ENCODE measurements at places on chromosomes 16 and 17.

DNA sequence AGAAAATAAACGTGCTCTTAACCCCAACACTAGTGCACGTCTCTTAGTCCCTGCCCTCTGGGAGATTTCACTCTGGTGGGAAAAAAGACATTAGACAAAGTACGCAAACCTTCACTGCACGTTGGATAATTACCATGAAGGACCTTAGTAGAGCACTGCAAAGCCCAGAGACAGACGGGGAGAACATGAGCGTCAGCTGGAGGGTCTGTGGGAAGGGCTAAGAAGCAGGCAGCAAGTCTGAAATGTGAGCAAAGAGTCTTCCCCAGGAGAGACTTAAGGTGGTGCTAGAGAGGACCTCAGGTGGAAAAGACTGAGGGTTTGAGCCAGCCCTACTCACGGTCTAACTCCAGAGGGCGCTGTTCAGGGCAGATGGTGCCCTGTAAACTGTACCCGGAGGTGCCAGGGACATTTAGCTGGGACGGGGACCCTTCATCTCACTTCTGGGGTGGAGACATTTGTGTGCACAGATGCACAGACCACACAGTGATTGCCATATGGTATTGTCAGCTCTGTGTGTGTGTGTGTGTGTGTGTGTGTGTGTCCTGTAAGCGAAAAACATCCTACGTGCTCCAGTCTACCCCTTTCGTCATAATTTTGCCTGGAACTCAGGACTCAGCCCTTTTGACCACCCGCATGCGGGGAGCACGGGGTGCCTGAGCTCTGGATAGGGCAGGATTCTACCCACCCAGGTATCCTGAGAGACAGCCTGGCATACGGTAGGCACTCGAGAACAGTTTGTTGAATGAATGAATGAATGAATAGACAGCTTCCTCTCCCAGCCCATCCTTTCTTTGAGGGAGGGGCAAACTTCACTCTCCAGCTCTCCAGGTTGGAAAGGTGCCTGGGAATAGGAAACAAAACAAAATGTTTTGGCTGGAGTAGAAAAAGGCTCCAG is 10.1 kb upstream of the STAC2 start:
- DNase-seq, result peak; percentile 94

GRCh38 chr16:85369060-85369459 is 244.1 kb upstream of the GSE1 start:
- no peak for DNase-seq

GRCh38 chr17:61837175-61838051 is 25.9 kb downstream of the BRIP1 start:
- DNase-seq, result peak; percentile 82

GRCh38 chr17:35377068-35377467 is 3.6 kb upstream of the SLFN11 start:
- no peak for DNase-seq

DNA sequence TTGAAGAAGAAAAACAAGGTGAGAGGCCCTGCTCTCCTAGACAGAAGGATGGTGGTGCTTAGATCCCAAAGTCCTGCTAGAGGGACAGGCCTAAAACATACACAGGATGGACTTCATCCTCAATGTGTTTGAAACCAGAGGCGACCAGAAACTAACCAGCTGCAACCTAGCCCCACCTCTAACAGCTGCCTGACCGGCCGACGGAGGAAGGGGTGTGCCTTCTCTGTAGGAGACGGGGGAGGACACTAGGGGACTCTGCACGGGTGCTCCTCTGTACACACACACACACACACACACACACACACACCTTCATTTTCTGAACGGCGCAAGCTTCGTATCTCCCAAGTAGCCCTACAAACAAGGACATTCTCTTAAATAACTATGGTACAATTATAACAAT is 24.3 kb upstream of the PITPNM3 start:
- no peak for DNase-seq

GRCh38 chr17:58330538-58330996 is 2.0 kb upstream of the TSPOAP1 start:
- DNase-seq, result no peak

- no peak for DNase-seq
Observed at GRCh38 chr16:83727751-83728352, 79.9 kb upstream of the HSBP1 start.

DNA sequence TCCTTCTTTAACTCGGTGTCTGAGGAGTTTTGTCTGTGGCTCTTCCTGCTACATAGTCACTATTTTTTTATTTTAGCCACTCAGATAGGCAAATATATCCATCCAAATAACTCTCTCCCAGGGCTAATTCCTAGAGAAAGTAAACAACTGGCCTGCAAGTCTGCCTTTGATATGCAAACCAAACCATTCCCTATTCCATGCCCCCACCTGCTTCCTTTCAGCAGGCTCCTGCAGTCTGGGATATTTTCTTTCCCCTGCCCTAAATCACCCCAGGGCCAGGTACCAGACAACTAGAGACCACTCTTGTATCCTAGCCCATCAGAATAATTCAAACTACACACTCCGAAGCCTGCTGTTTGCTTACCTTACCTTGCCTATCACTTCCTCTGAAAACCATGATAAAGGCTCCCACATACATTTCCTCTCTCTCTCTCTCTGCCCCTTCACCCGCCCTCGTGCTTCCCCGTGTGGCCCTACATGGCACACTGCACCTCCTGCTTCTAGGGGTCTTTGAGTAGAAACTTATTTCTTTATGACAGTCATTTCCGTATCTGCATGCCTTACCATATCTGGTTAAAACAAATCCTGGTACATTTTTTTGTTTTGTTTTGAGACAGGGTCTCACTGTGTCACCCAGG is 8.3 kb downstream of the CD300H start:
- DNase-seq, result no peak

DNA sequence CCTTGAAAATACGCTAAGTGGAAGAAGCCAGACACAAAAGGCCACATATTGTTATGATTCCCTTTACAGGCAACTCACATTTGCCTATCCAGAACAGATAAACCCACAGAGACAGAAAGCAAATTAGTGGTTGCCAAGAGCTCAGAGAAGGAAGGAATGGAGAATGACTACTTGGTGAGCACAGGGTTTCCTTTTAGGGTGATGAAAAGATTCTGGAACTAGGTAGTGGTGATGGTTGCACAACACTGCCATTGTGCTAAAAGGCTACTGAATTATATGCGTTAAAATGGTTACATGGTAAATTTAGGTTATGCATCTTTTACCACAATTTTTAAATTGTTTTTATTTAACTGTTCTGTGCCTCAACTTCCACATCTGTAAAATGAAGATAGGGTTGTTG is 4.4 kb downstream of the COPRS start:
- DNase-seq, result no peak

GRCh38 chr16:63876103-63876502 is 1245.8 kb downstream of the CDH11 start:
- no peak for DNase-seq

DNA sequence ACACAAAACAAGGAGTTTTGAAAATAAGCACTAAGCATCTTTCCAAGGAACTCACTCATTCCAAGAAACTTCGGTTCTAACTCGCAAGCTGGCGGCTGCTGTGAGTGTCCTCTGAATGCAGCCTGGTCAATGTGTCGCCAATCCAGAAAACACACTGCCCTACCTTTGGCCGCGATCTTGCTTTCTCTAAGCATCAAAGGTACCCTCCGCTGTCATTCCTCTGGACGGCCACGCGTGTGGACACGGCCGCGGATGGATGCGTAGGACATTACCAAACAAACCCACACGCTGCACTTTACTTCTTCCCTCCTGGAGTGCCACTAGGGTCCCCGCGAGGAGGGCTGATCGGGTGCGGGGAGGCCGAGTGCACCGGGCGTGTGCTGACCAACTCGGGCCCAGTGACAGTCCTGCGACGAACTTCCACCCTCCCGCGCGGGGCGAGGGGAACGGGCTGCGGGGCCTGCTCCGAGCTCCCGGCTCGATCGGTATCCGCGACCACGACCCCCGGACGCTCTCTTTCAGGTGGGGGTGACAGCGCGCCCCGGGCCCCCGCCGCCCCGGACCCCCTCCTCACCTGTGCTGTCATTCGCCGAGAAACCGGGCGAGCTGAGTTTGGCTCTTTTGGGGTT is 1.1 kb downstream of the CREBBP start:
- no peak for DNase-seq

DNA sequence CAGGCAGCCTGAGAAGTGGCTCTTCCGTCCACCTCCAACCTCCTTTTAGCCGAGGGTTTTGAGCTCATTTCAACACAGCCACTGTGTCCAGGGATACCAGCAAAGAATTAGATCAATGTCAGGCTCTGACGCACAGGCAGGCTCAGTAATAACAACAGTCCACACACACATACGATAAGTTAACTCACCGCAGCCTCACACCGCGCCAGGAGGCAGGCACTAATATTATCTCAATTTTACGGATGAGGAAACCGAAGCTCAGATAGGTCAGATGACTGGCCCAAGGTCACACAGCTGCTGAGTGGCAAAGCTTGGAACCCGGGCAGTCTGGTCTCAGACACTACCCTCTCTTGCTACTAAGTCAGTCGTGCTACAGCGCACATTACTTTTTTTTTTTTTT is 22.9 kb downstream of the ABR start:
- DNase-seq, result no peak

DNA sequence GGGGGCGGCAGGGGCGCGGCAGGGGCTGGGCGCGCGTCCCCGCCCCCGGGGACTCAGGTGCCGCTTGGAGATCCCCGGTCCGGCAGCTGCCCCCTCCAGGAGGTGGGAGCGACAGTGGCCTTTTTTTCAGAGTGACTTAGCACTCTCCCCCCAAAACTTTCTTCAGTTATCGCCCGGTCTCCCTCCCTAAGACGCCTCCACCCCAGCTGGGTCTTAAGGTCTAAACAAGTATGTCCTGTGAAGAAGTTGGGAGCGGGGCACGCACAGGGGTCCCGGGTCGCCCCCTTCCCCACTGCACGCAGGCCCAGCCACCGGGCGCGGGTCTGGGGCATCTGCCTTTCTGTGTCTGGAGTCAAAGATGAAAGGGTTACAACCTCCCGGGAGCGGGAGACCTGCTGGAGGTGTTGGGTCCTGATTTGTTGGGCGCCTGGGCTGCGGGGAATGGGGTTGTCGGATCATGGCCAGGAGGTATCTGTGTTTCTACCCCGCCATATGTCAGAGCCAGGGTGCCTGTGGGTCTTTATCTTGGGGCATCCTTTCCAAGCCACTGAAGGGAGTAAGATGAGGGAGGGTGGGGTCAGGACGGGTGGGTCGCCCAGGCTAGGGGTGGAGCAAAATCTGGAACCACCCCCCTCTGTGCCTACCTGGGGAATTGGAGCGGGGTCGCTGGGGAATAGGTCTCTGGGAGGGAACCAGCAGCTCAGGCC is 757 bp downstream of the FMNL1 start:
- DNase-seq, result no peak

GRCh38 chr16:55497558-55497957 is 11.3 kb upstream of the LPCAT2 start:
- DNase-seq, result no peak

DNA sequence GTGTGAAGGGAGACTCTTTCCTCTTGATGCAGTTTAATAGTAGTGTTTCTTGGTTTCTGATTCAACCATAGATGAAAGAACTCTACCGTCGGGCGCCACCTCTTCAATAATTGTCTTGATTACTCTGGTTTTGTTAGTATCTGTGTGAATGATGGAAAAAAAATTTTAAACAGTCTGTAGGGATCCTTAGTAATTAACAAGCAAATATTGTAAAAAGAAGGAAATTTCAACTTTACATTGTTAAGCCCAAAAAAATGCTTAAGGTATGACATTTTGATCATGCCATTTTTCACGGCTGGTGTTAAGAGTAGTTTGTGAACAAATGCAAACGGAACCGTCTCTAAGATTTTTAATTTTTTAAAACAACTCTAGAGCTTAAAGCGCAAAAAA is 4.1 kb downstream of the KRT10 start:
- DNase-seq, result no peak

GRCh38 chr17:57557834-57558681 is 187.0 kb downstream of the CCDC182 start:
- DNase-seq, result peak; percentile 91

DNA sequence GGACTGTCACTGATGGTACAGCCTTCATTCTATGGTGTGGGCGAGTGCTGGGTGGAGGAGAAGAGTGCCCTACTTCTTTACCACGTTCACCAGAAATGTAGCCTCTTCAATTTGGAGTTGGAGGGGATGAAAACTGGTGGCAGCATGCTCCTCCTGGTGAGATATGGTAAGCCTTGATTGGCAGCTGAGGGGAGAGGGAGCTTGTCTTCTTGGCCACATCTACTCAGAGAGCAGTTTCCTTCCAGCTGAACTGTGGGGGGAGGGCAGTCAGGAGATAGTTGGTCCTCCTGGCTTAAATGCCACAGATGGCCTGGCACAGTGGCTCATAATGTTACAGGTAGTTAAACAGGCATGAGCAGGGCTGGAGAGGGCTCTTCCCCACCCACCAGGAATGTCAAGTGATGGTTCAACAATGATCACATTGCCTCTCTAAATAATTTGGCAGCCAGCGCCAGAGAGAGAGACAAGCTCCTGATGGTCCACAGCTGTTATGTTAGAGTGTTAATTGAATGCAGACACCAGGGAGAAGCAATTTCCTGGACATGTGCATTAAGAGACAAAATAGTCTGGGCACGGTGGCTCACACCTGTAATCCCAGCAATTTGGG is 9.0 kb upstream of the MAPK3 start:
- no peak for DNase-seq

DNA sequence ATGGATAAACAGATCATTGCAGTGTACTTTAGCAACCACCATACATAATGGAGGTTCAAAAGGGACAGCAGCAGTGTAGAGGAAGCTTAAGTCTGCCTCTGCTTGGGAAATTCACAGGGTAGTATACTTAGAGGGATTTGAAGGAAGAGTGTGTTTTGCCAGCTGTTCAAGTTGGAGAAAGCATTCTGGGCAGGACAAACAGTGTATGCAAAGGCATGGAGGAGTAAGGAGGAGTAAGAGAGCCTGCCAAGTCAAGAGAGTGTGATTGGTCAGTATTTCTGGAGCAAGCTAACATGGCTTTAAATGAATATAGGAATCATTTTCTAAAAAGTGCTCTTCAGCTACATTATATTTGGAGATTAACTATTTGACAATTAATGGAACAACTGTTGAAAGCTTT is 22.9 kb upstream of the PHAF1 start:
- DNase-seq, result no peak

- no peak for DNase-seq
Observed at GRCh38 chr17:42058063-42058462, 7.7 kb upstream of the C17orf113 start.

GRCh38 chr16:67043420-67043819 is 14.5 kb downstream of the CBFB start:
- DNase-seq, result no peak

Data from Kasumi-1 (cell line).